ENCODE measurements at places on chromosomes 2 and 18.

- DNase-seq, result no peak
Observed at GRCh38 chr2:48399828-48400552, 130.0 kb upstream of the STON1 start.

- no peak for DNase-seq
Observed at GRCh38 chr18:79515944-79516351, 120.2 kb downstream of the NFATC1 start.

GRCh38 chr2:158381205-158381604 is 75.3 kb downstream of the CCDC148 start:
- DNase-seq, result no peak

GRCh38 chr2:80475970-80476369 is 171.4 kb upstream of the LRRTM1 start:
- no peak for DNase-seq

DNA sequence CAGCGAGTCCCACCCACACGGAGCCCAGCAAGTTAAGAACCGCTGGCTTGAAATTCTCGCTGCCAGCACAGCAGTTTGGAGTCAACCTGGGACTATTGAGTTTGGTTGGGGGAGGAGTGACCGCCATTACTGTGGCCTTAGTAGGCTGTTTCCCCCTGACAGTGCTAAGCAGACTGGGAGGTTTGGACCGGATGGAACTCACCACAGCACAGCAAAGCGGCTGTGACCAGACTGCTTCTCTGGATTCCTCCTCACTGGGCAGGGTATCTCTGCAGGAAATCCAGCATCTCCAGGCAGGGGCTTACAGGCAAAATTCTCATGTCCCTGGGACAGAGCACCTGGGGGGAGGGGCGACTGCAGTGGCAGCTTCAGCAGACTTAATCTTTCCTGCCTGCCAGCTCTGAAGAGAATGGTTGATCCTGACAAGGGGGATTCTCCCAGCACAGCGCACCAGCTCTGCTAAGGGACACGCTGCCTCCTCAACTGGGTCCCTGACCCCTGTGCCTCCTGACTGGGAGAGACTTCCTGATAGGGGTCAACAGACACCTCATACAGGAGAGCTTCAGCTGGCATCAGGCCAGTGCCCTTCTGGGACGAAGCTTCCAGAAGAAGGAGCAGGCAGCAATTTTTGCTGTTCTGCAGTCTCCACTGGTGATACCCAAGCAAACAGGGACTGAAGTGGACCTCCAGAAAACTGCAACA is 425.4 kb downstream of the NYAP2 start:
- no peak for DNase-seq

DNA sequence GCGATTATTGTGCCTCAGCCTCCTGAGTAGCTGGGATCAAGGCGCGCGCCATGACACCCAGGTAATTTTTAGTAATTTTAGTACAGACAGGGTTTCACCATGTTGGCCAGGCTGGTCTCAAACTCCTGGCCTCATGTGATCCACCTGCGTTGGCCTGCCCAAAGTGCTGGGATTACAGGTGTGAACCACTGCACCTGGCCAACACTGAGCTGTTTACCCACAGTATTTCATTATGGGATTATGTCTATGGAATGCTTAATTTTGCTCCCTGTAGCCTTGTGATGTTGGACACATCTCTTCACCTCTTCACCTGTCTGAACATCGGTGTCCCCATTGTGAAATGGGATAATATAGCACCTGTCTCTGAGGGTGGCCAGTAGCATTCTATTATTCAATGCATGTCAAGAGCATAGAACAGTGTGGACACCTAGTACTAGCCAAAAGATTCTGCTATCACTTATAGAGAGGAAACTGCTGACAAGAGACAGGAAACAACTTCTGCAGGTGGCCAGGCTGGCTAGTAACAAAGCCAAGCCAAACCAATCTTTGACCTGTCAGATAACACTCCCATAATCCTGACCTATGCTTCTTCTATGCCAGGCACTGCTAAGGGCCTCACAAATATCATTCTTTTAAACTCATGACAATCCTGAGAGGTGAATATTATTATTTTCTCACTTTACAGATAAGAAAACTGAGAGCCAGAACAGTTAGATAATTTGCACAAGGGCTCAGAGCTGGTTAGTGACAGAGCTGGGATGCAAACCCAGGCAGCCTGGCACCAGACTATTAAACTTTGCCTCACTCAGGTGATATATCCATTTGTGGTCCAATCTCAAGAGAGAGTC is 29.4 kb upstream of the REEP1 start:
- DNase-seq, result no peak

Data from iPS DF 19.7 (cell line).